ENCODE measurements at places on chromosomes 5 and 9.

GRCh38 chr9:91147079-91147708 is 214.5 kb downstream of the AUH start:
- DNase-seq = no peak

DNA sequence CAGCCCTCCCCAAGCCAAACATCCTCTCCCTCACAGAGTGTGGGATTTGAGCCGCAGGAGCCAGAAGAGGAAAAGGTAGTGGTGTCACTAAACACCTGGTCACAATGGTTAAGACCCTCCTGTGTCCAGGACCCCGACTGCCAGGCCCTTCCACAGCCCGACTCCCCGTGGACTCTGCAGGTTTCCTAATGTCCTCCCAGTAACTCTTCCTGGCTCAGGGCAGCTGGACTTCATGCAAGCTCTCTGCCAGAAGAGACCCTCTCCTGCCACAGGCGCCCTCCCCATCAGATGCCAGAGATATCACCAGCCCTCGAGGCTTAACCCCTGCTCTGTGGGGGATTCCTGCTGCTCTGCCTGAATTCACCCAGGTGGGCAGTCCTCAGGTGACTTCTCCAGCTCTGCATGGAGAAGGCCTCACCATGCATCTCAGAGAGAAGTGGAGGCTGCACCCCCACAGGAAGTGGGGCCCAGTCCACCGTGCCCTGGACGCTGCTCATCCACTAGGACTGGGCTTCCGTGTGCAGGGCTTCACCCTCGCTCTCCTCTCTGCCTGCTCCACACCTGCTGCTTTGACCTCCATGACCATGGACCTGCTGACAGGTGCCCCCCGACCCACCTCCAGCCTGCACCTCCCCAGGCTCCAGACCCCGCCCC is 111.2 kb downstream of the ADAMTS2 start:
- DNase-seq = no peak

- no peak for DNase-seq
Observed at GRCh38 chr9:20382460-20383071, 239.7 kb downstream of the MLLT3 start.

- DNase-seq = no peak
Observed at GRCh38 chr5:75601996-75602395, 9.3 kb upstream of the ANKDD1B start.

DNA sequence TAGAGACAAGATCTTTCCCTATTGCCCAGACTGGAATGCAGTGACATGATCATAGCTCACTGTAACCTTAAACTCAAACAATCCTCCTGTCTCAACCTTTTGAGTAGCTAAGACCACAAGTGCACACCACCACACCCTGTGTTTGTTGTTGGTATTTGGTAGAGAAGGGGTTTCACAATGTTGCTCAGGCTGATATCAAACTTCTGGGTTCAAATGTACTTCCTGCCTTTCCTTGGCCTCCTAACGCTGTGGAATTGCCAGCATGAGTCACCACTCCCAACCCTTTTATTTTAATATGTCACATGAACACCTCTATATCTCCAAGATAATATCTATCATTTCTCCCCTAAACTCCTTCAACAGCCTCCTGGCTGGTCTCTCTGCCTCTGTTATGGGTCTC is 719.0 kb downstream of the PTPRD start:
- no peak for DNase-seq

GRCh38 chr9:136655536-136656182 is 7.1 kb upstream of the EGFL7 start:
- no peak for DNase-seq

GRCh38 chr5:1536322-1536845 is 12.6 kb upstream of the LPCAT1 start:
- peak; percentile 89 for DNase-seq

GRCh38 chr5:132500931-132501628 is 10.5 kb upstream of the IRF1 start:
- DNase-seq = peak; percentile 86

DNA sequence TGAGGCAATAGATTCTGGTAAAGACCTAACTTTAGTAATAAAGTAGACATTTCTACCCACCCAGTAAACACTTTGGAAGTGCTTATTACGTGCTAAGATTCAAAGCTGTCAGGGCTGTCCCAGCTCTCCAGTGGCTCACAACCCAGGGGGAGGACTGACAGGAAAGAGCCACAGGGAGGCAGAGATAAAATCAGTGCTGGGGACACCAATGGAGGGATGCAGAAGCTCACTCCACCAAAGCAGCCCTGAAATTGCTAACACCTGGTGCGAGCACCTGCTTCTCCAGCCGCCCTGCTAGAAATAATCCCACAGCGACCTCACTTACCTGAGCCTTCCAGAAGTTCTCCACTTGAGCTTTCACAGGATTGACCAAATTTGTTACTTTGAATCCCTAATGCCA is 501.0 kb downstream of the BNC2 start:
- DNase-seq = no peak

DNA sequence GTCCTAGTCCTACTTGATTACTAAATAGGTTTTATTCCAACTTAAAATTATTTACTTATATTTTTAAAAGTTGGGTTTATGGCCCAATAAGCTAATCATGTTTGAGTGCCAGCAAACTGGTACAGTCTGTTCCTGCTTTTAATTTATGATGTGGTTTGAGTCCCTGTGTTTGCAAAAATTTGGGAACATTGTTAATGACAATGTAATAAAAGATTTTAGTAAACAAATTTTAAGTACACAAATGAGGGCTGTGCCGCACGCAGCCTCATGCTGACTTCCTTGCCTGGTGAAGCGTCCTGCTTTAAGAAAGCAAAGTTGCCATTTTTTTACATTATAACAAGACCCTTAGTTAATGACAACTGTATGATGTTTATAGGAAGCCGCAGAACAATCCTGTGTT is 96.8 kb upstream of the MAP1B start:
- no peak for DNase-seq

DNA sequence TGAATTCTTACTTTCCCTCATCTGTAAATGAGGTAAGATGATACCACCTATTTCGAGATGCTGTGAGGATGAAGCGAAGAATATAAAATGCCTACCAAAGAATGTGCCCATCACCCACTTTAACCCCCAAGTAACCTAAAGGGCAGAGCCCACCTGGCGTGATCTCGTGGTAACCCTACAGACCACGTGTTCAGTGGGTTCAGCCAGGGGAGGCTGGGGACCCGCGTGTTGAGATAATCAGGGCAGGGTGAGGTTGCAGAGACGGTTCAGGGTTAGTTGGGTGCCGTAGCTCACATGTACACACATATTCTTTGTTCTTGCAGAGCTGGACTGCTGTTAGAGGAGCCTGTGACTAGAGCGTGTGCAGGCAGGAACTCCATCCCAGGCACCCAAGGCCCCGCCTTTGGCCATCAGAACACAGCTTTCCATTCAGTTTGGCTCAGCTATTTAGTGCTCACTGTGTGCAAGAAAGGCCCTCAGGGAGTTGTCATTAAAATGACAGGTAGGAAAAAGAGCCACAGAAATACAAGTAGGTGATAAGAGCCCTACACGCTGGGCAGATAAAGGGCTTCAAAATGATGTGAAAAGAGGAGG is 56.5 kb upstream of the HAND1 start:
- DNase-seq = no peak

- no peak for DNase-seq
Observed at GRCh38 chr5:180271221-180271620, 20.7 kb downstream of the MAPK9 start.

- no peak for DNase-seq
Observed at GRCh38 chr5:1190278-1190677, 11.1 kb upstream of the SLC6A19 start.

DNA sequence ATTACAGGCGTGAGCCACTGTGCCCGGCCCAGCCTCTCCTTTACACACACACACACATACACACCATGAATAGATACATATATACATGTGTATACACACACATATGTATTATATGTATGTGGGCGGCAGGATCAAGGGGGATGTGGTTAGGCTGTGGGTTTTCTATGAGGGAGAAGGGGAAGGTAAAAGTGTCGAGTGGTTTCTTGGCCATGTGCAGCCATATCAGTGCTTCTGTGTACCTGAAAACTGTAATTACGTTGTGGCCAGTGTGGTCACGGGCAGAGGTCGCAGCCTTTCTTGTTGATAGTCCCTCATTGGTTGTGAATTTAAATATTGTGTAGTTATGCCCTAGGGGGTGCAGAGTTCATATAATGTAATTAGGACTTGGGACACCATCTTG is 16.5 kb downstream of the CDK20 start:
- no peak for DNase-seq

DNA sequence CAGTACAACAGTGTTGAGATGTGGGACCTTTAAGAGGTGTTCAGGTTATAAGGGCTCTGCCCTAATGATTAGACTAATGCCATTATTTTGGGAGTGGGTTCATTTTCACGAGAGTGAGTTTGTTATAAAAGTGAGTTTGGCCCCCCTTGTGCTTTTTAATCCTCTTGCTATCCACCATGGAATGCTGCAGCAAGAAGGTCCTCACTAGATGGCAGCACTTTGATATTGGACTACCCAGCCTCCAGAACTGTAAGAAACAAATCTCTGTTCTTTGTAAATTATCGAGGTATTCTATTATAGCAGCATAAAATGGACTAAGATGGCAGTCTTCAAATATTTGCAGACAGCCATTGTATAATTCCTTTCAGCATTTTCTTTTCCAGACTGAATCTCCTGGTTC is 212.4 kb downstream of the LRRC70 start:
- no peak for DNase-seq

- DNase-seq = no peak
Observed at GRCh38 chr9:77901771-77902170, 129.8 kb downstream of the GNAQ start.

- DNase-seq = no peak
Observed at GRCh38 chr9:120603591-120603990, 23.6 kb upstream of the CDK5RAP2 start.

DNA sequence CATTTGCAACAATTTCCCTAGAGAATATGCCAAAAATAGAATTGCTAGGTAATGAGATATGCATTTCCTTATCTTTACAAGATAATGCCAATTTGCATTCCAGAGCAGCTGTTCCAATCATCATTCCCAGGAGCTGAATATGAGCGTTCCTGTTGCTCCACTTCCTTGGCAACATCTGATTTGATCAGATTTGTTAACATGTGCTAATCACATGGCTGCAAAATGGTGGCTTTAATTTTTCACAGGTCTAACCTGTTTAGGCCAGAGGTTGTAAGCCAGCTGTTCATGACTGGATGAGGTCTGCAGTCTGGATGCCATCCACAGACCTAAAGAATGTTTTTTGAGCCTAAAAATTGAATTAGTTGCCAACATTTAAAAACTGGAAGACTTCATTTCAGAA is 220.7 kb upstream of the IL12B start:
- DNase-seq = no peak

DNA sequence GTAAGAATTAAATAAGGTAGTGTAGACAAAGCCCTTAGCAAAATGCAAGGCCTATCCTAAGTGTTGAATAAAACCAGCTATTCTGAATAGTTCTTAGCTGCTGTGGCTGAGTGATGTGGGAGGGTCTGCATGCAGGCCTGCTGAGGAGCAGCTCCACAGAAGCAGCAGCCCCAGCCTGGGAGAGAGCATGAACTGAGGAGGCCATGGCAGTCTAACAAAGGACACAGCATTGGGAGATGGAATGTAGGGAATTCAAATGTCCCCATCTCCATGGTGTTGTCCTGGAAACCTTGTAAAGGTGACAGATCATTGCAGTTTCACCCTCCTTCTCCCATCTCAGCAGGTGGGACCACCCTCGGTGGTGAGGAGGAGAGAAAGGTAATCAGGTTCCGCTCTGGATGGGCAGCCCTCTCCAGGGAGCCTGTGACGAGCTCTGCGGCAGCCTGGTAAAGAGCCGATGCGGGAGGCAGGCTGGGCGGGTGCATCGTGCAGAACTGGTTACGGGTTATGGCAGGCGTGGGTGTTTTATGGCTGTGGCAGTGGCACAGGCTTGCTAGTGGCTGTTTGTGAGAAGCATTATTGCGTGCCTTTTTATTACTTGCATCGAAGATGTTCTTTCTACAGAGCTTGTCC is 199.9 kb upstream of the GLRA1 start:
- no peak for DNase-seq

DNA sequence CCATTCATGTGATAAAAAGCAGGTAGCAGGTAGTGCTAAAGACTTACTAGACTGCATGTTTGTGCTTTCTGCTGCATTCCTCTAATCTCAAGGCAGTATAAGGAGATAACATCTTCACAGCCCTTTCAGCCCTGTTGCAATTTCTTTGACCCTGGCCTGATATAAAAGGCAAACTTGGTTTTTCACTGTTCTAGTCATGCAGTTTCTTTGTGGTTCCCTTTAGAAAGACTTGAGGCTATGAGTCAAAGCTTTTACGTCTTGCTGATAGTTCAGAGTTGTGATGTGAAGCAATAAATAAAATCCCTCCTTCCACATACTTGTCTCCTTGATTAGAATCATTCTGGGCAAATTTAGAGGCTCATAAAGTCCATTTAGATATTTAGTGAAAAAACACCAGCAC is 88.6 kb upstream of the CDKN2B start:
- no peak for DNase-seq

DNA sequence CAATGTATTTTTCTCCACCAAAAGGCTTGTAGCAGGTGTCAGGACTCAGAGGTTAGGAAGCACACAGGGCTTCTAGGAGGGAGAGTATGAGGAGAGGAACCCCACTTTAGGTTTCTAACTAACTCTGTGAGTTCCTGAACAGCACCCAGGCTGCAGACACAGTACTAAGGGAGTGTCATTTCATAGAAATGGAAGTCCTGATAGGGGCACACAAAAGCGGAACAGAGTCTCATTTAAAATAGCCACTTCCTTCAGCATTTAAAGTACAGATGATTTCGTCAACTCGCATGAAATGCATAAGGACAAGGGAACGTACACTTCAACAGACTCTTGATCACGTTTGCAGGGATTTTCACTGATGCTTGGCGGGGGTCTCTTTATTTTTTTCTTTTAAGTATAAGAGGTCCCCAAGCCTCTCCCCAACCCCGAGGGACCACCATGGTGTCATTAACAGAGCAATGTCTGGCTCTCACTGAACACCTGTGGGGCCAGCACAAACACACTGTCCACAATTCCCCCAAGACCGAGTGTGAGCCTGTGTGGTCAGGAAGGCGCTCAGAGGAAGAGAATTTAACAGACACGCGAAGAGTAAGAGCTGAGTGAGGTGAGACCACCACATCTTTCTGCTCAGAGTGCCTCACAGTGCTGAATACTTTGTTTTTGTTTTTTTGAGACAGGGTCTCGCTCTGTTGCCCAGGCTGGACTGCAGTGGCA is 82.3 kb downstream of the SECISBP2 start:
- DNase-seq = no peak

DNA sequence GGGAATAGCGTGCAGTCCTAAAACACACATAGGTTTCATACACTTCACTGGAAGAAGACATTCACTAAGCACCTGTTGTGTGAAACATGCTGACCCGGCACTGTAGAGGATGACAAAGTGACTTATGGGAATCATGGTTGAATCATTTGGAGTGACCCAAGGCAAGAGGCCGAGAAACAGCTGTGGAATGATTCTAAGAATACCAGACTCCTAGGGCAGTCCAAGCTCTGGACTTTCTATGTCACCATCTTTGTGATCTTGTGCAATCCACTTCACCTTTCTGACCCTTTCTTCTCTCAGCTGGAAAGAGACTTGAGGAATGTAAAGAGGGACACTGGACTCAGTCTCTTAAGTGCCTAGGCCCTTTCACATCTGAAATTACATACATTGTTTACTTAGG is 13.1 kb downstream of the MSANTD3 start:
- no peak for DNase-seq

- DNase-seq = no peak
Observed at GRCh38 chr5:5077236-5077635, 62.9 kb upstream of the ADAMTS16 start.

- DNase-seq = no peak
Observed at GRCh38 chr5:55472642-55473041, 62.1 kb downstream of the PLPP1 start.

- no peak for DNase-seq
Observed at GRCh38 chr5:111063709-111064322, 7.7 kb upstream of the TSLP start.
